CD4-positive, alpha-beta T cell treated with Interleukin-4 for 1 hour (primary cell): ENCODE measurements at places on chromosomes 7 and 10.

DNA sequence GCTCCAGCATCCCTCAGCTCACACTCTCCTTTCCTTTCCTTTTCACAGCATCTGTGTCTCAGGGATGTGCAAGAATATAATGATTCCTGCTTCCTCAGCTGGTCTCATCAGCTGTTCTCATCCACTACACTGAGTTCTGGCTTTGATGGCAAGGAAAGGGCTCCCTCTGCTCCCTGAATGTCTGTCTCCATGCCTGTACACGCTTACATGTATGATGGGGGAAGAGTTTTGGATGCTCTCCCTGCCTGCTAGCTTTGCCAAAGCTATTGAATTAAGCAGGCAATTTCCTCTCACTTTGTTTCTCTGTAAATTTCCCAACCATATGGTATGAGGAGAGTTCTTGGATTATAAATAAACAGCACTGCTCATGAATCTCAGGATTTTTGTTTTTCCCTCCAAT is 254.5 kb downstream of the SORCS3 start:
- DNase-seq: no peak

GRCh38 chr10:90960355-90960814 is 39.5 kb upstream of the ANKRD1 start:
- DNase-seq: no peak

GRCh38 chr10:63114031-63114814 is 18.9 kb upstream of the NRBF2 start:
- no peak for DNase-seq

GRCh38 chr10:35875016-35875676 is 233.1 kb upstream of the FZD8 start:
- no peak for DNase-seq

DNA sequence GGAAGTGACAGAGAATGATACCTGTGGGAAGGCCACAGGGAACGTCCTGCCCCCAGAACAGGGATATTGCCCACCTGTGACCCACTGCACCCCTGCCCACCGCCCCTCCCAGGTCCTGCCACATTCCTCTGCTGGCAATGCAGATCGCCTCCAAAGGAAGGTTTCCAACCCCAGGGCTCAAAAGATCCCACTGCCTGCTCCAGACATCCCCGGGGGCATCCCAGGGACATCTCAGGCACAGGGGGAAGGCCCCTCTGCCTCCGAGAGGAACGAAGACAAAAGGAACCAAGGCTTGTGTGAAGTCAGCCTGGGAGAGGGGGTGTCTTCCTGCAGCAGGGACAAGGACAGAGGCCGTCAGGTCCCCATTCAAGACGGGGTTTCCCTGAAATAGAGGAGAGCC is 28.5 kb downstream of the NUDT1 start:
- DNase-seq: no peak

- peak; percentile 59 for DNase-seq
Measured at GRCh38 chr7:159195946-159196345, 51.3 kb upstream of the VIPR2 start.

DNA sequence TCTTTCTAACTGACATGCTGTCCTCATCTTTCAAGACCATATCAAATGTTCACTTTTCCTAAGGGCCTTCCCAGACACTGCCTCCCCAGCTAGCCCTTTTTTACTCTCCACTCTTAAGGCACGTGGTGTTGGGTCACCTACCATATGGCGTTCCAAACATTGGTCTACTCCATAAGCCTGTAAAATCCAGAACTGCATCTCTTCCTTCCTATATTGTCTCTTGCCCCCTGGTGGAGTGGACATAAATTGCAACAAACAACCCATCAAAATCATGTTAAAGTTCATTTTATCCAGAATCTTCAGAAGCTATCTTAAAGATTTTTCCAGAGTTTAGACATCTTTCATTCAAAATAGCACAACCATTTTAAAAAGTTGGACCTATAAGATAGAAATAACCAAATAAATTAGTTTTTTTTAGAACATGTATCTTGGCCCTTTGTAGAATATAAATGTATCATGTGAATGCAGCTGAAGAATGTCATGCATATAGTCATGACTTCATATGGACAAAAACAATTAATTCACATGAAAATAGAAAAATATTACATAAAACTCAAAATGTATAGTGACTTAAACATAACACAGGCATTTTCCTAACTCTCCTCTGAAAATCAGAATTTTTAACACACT is 180.6 kb upstream of the CHRM2 start:
- DNase-seq: no peak

DNA sequence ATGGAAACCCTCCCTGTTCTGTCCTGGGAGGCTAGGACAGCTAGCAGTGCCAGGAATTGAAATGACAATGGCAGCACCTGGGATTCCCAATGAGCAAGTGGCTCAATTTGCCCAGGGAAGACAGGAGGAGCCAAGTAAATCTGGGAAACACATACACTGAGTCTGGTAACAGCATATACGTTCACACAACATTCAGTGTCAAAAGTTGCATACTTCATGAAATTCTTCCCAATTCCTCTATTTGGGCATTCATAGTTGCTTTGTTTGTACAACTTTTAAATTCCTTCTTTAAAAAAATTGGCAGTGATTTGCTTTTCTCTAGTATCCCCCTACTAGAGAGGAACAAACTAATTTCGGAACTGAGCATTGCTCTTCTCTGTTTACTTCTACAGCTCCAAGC is 2.9 kb upstream of the FRMD4A start:
- no peak for DNase-seq

GRCh38 chr7:155414547-155415492 is 43.1 kb upstream of the EN2 start:
- DNase-seq: no peak

DNA sequence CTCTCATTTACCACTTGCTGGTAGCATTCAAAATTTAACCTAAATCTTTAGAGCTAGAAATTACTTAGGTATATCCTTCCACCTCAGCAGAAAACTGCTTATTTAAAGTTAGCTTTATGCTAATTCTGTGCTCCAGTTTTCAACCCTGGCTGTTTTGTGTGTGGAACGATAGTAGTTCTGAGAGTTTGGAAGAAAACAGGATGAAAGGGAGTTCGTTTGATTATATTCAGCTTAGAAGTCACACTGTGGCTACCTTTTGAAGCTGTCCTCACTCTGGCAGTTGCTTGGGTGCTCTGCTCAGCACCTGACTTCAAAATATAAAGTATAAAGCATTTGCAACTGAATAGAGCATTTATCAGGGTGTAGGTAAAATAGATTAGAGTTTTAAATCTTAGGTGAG is 2.6 kb upstream of the ASCC1 start:
- no peak for DNase-seq

DNA sequence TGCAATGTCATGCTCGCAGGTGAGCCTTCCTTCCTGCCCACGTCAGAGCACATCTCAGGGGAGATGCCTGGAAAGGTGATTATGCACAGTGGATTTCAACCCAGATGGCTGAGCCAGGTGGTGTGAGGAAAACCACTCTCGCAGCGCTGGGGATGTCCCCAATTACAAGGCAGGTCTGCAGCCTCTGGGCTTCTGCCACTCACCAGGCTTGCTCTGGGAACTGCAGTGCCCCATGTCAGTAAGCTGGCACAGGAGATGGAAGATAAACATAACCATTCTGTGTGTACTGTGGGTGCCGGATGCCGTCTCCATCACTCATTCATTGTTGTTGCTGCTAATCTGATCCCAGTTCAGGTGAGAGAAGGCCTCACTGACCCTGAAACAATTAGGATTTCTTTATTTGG is 222.9 kb upstream of the PITRM1 start:
- DNase-seq: no peak

- DNase-seq: no peak
Measured at GRCh38 chr10:33306701-33307519, 27.6 kb downstream of the NRP1 start.

GRCh38 chr7:7231000-7231399 is 48.7 kb downstream of the C1GALT1 start:
- no peak for DNase-seq

DNA sequence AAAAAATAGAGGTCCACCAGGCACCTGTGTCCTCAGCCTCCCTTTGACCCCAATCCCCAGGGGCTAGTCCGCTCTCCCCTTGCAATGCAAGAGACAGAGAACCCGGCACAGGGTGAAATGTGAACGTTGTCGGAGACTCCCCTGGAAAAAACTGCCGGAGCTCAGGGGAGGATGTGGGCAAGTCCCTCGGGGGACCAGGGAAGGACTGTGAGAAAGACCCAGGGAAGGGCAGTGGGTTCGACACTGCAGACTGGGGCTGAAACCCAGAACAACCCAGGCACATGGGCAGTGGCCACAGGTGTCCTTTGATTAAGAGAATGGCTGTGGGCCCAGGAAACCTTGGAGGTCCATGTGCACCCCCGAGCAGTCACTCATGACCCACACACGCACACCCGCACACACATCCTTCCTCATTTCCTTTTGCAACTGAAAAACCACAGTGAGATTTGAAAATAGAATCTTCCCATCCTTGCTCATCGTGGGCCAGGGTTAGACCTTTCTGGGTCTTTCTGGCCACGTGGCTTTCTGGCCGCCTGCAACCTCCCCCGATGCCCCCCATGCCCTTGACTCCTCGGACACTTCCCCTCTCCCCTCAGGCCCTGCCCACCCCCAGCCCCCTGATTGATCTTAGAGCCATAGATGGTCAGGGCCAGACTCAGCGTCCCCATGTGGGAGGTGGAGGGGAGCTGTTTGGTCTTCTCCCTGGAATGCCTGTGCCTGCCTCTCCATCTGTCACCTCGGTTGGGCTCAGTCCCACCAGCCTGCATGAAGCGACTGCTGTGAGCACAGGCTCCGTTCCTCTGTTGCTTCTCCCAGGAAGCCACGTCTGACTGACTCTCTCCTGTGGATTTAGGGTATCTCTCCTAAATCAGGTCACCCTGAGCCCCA is 7.9 kb downstream of the LAT2 start:
- no peak for DNase-seq

- no peak for DNase-seq
Measured at GRCh38 chr7:143171697-143172096, 11.5 kb upstream of the TAS2R39 start.

GRCh38 chr7:26620352-26620751 is 244.0 kb downstream of the SKAP2 start:
- no peak for DNase-seq
